ENCODE measurements at places on chromosomes 16 and 17.

- peak; percentile 8 for DNase-seq
These were observed 198.6 kb downstream of the AXIN2 start for GRCh38 chr17:65362826-65363225.

- peak; percentile 65 for DNase-seq
These were observed 75.9 kb upstream of the PMFBP1 start for GRCh38 chr16:72247821-72248253.

DNA sequence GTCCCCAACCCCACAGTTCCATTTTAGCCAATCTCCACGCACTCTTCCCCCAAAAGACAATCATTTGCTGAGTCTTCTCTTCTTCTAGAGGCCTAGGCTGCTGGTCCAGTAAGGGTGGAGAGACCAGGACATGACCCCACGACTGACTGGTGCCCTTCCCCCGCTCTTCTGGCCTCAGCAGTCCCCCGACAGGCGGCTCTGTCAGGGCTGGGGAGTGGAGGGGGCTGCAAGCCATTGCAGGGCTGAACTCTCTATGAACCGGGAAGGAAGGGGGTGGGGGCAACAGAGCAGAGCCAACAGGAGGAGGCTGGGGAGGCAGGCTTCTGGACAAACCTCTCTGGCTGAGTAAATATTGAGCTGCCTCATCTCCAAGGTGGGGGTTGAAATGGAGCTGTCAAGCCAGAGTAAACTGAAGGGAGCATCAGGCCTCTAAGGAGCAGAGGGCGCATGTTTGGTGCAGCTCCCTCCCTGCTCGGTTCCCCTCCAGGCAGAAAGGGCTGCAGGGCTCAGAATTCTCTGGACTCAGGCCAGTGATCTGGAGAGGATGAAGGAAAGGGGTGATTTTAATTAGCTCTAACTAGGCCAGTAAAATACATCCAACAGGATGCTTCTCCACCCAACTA, 8.7 kb downstream of the HOXB1 start:
- peak; percentile 51 for DNase-seq

GRCh38 chr17:35749560-35750412, 3.3 kb downstream of the GAS2L2 start:
- DNase-seq = peak; percentile 57

- peak; percentile 80 for DNase-seq
These were observed 114.0 kb downstream of the C16orf95 start for GRCh38 chr16:87203060-87203656.

GRCh38 chr17:48597778-48598631, 4.4 kb upstream of the HOXB5 start:
- DNase-seq = no peak

DNA sequence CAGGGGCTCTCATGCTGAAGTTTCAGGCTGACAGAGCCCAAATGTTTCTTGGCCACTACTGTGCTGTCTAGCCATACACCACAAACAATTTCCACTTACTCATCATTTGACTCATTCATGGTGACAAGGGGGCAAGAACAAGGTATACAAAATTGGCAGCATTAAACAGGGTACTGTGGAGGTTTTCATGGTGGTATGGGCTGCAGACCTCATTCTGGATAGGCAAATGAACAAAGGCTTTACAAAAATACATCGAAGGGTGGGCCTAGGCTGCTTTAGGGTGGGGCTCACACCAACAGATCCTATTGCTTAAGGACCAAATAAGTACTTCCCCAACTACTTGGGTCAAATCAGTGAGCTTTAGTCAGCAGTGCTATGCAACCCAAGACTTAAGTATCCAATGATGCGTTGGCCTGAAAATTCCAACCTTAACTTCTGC, 53.0 kb downstream of the N4BP1 start:
- DNase-seq = peak; percentile 80

DNA sequence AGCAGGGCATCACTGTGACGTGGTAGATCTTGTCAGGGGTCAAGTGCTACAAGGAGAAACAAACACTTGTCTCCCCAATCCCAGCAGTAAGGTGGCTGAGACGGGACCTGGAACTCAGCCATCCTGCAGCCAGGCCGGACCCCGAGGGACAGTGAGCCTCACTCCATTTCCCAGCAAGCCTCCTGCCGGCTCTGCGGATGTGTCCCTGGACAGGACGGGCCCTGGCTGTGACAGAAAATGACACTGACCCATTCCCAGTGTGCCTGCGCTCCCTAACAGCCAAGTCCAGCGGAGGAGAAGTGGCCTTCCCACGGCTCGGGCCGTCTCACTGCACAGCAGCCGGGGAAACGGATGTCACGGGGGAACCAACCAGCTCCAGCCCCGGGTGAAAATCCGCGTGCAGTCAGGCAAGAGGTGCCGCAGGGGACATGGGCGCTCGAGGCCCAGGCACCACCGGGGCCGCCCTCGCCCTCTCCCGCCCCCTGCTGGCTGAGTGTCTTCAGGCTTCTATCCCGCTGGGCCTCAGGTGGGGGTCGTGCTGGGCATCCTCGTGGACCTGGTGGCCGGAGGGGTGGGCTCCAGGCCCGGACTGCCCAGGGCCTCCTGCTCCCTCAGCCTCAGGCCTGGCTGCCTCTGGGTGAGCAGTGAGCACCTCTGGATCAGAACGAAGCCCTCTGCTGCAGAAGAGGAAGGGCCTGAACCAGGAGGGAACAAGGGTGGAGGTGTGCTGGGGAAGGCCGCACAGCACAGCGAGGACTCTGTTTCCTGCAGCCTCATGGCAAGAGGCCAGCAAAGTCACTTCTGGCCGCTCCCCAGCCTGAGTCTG, 6.7 kb downstream of the HAGHL start:
- DNase-seq = no peak

DNA sequence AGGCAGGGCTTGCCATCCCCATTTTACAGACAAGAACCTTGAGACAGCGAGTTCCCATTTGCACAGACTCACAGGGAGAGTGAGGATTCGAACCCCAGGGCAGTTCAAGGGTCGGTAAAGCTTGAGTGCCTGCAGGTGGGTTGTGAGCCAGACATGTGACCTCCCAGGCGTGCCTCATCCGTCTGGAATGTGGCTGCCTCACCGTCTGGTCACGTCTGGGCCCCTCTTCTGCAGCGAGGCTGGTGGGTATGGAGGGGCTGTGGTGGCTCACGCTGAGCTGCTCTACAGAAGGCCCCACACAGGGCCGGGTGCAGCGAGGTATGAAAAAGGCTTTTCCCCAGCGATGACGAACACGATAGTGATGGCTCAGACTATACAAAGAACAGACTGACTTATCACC, 35.8 kb upstream of the LHX1 start:
- peak; percentile 80 for DNase-seq

DNA sequence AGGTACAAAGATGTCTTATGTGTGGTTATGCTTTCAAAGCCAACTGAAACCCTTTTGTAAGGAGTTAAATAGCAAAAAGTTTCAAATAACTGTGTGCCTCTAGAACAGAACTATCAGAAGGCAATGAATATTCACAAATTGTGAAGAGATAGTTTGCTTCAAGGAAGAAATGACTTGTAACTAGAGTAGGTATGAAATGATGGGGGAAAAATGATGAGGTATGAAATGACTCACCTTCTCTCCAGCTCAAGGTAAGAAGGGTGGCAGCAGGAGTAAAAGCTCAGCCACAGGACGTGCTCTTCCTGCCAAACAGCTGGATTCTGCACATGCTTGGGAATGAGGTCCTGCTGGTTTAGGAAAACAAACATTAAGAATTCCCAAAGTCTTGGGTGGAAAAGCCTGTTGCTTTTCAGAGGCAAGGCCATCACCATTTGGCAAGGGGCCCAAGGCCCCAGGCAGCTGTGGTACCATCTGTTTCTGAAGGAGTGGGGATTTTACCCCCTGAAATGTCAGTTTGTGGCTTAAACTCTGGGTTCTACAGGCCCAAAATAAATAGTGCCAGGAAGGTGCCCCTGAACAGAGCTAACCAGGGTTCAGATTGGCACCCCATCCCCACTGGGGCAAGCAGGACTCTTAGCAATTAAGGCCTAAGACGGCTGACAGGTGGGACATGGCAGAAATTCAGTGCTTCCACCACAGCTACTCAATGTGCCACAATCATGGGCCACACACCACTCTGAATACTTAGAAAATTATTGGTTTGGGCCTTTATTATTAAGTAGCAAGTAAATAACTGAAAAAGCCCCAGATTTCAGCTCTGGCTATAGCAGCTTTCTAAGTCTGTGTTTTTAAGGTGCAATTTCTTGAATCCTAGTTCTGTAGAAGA, 13.3 kb downstream of the HERPUD1 start:
- no peak for DNase-seq

- DNase-seq = peak; percentile 65
These were observed 2.1 kb downstream of the HES7 start for GRCh38 chr17:8121681-8122421.

DNA sequence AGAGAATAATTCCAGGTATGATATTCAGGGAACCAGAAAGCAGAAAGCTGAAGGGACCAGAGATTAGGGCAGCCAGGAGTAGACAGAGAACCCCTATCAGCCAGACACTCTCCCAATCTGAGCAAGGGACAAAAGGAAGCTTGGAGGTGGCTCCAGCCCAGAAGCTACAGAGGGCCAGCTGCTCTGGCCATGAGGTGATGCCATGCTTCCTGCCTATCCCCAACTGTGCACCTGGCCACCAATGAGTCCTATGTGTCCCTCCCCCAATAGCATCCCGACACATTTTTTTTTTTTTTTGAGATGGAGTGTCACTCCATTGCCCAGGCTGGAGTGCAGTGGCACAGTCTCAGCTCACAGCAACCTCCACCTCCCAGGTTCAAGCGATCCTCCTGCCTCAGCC, 30.0 kb downstream of the NSMCE1 start:
- DNase-seq = no peak

DNA sequence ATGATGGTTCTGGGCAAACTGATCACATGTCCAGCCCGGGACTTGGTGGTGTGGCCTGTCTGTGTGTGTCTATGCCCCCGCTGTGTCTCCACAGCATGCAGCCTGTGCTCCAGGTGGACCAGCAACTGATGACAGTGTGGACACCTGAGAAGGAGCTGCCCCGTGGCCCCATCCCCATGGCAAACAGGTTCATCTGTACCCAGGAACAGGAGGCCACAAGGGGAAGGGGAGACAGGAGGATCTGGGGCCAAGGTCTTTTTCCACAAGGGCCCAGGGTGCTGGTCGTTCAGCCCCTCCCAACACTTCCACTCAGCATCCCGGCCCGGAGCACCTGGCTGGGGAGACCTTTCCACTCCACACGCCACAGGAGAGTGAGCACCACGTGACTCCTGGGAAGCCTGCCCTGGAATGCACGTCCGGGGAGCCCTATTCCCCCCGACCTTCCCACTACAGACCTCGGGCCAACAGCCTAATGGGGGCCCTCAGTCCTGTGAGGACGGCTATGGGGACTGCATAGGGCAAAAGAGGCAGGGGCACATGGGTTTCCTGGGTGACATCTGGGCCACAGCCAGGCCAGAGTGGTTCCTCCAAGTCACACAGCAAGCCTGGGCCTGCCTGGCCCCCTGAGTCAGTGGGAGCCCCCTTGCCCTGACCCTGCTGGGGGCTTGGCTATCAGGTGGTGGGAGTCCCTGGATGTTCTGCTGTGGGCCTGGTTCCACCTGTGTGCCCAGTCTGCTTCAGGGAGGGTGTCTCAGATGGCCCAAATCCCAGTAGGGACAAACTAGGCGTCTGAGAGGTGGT, 20.8 kb upstream of the NXPH3 start:
- DNase-seq = no peak

DNA sequence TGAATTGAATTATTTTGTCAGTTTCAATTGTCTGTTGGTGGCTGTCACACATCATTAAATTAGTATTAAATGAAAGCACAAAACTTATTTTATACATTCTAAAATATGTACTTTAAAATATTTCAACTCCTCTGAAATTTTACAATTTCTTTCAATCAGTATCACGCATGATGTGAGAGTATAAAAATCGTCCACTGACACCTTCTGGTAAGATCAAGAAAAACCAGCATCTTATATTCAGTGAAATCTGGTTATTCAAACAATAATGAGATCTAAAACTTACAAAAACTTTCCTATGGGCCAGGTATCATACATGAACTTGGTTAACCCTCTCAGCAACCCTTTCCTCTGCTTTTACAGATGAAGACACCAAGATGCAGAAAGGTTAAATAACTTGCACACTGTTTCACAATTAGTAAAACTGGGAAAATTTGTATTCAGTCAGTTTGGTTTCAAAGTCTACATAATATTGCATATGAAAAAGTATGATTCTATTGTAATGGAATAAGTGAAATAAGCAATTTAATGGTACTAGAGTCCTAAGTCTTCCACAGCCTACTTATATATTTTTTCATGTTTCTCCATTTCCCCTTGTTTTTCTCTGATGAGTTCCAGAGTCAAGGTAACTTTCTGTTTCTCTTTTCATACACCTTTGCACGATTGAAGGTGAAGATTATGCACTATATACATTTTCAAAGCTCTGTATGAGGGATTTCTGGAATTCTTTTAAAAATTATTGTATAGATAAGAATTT, 58.7 kb downstream of the EFCAB5 start:
- no peak for DNase-seq

DNA sequence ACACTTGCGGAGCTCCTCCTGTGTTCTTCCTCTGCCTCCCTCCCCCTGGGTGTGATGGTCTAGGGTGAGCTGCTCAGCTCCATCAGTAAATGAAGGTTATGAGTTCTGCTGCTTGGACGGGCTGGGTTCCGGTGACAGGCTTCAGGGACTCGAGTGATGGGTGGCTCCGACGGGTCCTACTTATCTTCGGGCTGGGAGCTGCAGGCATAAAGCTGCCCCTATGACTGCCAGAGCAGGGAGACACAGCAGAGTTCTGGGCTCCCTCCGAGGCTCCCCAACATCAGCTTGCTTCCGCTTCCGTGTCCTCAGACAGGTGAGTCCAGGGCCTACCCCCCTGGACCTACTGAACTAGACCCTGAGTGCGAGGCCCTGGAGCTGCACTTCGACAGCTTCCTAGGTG, 11.3 kb upstream of the MLKL start:
- DNase-seq = no peak

DNA sequence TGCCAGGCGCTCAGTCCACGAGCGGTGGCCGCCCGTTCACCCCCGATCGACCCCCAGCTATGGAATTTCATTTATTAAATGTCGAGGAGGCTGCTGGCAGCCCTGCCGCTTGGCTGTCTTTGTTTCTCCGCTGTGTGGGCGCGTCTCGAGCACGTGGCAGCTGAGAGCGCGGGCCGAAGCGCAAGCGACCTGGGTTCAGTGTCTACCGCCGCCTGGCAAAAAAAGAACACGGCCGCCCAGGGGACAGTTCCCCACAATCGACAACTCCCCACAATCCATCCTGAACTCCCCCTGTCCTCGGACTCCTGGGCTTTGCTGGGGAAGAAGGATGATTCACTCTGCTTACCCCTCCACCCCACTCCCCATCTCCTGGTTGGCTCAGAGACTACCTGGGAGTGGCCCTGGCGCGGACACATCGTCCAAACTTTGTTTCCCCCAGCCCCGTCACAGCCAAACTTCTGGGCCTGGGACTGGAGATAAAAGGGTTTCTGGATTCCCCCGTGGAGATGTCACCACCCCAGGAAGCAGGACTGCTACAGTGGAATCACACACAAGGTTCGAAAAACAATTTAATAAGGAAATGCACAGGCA, 1.7 kb upstream of the ANKRD13B start:
- DNase-seq = peak; percentile 68

GRCh38 chr17:19750835-19751234, 2.7 kb upstream of the ALDH3A1 start:
- no peak for DNase-seq

GRCh38 chr16:27430512-27430911, 28.5 kb downstream of the IL21R start:
- DNase-seq = no peak

GRCh38 chr16:48247311-48247710, at the start of gene ABCC11:
TSS of gene ABCC11 (minus strand) at chr16:48247539. CDS start at chr16:48231921, 15,618 bp downstream.
- no peak for DNase-seq

Measured in iris pigment epithelial cell (primary cell).